ENCODE measurements at places on chromosomes 5 and 9.

GRCh38 chr5:142108432-142109330 is at the start of gene NDFIP1:
NDFIP1 (plus strand) TSS chr5:142108779; CDS start chr5:142108975, 196 bp downstream.
- peak; percentile 74 for DNase-seq

- DNase-seq: no peak
These were observed 43.6 kb downstream of the CDO1 start for GRCh38 chr5:115772731-115773475.

DNA sequence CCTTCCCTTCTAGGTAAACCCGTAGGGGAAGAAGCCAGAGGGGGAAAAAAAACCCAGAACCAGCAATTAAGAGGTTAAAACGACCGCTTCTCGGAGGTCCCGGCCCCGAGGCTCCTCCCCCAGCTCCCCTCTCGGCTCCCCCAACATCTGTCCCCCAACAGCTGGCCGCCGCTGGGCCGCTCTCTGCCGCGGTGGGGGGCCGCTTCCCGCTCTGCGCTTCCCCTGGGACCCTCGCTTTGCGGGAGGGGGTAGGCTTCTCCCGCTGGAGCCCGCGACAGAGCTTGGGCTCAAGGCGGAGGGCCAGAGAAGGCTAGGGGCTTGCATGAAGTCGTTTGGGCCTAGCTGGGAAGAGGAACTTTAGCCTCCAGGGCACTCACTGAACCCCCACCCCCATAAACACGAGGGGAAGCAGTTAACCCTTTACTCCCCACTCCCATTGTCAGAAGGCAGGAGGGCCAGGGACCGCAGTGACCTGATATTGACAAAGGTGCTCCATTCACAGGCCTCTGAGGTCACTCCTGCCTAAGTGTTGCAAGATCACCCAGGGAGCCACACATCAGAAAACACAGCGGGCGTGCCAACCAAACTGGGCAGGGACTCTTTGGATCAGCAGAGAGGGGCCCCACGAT is 7.5 kb downstream of the LHX6 start:
- no peak for DNase-seq

DNA sequence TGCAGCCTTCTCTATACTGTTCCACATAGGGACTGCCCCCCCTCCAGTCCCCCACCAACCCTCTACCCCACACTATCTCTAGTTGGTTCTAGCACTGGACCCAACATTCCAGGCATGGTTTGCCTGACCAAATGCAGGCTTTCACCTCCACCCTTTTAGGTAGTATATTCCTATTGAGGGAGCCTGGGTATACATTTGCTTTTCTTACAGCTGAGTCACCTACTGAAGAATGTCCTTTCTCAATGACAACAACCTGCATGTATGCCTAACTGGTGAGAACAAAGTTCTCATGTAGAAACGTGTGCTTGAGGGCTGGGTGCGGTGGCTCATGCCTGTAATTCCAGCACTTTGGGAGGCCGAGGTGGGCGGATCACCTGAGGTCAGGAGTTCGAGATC is 8.2 kb downstream of the TNIP1 start:
- DNase-seq: no peak

DNA sequence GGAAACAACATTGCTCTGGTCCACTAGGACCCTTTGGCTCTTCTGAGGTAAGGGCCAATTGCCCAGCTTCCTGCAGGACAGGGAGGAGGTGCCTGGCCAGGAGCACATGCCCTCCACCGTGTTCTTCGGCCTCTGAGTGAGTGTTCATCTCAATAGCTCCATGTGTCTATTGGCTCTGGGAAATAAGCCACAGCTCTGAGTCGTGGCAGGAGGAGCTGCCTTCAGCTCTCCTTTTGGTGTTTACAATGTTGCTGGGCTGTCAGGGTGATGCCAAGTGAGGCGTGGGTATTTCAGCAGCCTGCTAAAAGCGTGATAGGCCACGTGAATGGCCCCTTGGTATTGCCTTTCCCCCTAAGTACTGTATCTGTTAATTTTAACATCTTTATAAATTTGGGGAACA is 26.6 kb downstream of the GADD45G start:
- no peak for DNase-seq

GRCh38 chr5:170625221-170626165 is 121.7 kb downstream of the KCNIP1 start:
- DNase-seq: no peak

DNA sequence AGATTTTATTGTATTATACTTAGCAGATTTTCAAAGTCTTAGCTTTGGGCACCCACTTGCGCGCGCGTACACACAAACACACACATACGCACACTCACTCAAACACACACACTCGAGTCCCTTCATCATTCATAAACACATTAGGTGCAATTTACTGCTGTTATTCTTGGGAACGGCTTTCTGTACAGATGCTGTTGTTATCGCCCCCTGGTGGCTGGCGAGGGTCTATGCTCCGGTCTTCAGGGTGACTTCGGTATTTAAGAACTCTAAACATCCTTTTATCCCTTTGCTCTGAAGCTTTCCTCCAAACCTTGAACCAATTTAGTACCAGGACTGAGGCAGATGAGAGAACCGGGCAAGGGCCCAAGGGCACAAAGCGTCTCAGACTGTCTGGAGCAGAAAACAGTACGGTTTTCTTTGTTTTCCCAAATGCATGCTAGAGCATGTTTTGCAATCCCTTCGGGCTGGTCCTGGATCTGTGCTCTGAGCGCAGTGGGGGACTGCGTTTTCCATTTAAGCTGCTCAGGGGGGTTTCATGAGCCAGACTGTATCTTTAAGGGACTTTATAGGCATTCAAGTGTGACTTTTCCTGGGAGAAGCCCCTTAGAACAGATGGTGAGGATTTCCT is 1.7 kb upstream of the SLIT3 start:
- peak; percentile 43 for DNase-seq

- peak; percentile 27 for DNase-seq
These were observed 69.3 kb downstream of the HSD17B3 start for GRCh38 chr9:96232539-96233241.

- DNase-seq: peak; percentile 52
These were observed 54.9 kb downstream of the COL15A1 start for GRCh38 chr9:98998441-98999151.

DNA sequence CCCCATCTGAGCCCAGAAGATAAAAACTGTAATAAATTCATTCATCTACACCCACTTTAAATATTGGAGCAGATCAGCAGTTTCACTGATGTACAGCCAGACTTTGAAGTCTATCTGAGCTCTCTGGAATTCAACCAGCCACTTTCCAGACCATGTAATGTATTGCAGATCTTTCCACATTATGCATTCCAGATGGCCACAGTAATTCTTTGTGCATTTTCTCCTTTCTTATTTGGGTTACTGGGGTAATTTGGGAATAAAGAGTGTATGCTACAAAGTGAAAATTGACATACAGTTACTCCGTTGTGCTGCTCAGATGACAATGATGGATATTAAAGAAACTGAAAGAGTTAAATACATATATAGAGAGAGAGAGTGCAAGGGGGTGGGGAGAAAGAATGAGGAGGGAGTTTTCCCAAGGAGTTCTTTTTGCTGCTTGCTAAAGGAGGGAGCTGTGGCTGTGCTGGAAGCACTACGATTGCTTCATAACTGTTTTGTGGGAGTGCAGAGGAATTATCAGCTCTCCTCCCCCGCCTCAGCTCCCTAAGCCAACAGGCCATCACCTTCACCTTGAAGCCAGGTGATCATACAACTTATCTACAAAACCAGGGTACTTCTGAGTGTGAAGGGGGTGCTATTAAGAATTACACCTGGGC is 152.8 kb downstream of the GAS1 start:
- no peak for DNase-seq

DNA sequence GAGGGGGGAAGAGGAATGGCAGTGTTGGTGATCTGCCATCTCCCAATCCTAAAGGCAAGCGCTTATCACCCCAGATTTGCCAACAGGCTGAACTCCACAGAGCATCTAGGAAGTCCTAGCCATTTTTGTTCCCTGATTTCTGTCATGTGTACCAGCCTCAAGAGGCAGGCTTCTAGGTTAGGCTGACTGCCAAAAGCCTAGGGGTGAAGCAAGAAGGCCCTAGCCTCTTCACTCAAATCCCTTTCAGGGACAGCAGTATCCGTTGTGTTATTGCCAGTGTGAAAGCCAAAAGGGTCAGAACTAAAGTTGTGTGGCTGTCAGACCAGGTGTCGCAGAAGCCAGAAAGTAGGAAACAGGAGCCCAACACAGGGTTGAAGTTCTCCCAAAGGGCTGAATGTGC is 14.7 kb downstream of the IGIP start:
- no peak for DNase-seq

DNA sequence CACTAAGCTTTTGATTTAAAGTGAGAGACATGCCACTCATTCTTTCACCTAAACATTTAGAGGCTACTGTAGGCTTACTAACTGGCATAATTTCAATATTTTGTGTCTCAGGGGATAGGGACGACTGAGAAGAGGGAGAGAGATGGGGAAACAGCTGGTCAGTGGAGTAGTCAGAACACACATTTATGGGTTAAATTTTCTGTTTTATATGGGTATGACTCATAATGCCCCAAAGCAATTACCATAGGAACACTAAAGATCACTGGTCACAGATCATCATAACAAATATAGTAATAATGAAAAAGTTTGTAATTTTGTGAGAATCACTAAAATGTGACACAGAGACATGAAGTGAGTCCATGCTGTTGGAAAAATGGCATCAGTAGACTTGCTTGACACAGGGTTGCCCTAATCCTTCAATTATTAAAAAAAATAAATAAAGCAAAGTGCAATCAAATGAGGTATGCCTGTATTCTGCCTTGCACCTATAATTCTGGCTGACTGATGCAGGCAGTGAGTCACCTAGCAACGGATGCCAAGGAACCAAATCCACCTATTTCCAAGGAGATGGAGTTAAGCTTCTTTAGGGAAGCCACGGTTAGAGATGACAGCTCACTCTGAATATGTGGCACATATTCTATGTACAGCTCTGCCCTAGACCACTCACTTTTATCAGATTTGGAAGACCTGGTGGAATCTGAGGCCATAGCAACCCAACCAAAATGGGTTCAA is 166.1 kb downstream of the MARCHF11 start:
- DNase-seq: no peak

DNA sequence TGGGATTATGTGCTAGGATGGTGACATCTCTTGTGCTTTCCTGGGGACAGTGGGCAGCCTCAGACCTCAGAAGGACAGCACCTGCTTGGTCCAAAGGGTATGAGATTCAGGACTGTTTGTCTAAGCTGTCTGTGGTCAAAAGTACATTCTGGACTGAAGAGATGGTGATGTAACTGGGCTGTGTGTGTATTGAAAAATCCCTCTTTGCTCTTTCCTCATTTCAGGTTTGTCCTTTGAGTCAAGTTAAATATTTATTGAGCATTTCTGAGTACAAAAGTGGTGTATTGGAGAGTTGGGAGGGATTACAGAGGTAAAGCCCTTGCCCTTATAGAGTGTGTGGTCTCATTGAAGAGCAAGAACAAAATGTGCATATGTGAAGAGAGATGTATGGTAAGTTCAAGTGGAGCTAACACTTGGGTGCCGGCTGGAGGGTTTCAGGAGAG is 46.7 kb downstream of the RCL1 start:
- DNase-seq: no peak

DNA sequence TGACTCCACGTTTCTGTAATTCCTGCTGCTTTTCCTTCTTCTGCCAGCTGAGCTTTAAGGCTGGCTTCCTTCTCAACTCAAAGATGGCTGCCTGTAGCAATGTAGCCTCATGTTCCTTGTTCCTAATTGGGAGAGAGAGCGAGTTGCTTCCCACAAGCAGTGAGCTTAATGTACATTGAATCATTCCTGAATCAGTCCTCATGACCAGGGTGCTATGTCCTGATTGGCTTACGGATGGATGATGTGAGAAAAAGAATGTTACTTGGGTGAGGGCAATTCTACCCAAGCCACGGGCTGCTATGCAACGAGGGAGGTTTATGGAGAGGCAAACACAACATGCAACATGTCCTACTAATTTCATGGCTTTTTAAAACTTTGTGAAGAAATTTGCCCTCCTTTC is 356.2 kb downstream of the RASEF start:
- DNase-seq: no peak

- no peak for DNase-seq
These were observed 35.8 kb upstream of the CDH6 start for GRCh38 chr5:31157720-31158119.

- DNase-seq: no peak
These were observed 99.1 kb downstream of the RAB3C start for GRCh38 chr5:58681943-58682342.

- DNase-seq: no peak
These were observed 22.5 kb upstream of the SHB start for GRCh38 chr9:38091310-38092199.

DNA sequence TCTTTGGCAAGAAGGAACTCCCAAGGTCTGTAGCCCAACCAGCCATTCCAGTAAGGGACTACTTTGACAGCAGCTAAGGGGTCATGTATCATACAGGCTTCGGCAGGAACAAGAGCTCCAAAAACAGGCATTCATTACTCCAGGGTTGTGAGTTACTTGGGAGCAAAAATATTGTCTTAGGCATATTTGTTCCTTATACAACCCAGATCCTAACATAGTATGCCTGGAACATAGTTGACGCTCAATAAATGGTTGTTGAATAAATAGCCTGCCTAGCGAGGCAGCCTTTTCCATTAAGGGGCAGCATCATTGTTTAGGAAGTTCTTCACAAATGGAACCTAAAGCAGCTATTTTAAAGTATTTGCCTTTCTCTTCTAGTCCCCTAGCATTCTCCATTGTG is 35.8 kb upstream of the FER start:
- DNase-seq: no peak

- no peak for DNase-seq
These were observed 185.0 kb upstream of the PRLR start for GRCh38 chr5:35415309-35415708.

DNA sequence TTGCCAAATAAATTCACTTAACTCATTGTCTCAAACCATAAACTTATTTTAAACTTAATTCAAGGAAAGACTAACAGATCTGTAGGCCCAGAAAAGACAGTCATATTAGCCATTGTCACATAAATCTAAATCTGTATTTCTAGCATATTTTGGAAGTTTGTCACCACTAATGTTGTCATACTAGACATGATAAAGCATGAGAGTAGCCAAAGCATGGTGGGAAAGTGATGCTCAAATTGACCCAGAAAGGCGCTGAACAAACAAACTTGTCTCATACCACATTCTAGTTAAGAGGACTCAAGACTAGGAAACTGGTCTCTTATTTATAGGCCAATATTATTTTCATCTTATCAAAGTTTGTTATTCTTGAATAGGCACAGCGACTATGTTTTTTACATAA is 99.4 kb downstream of the VCAN start:
- no peak for DNase-seq

- no peak for DNase-seq
These were observed 10.2 kb downstream of the DCANP1 start for GRCh38 chr5:135436951-135437418.

GRCh38 chr9:135821116-135821515 is 86.2 kb downstream of the CAMSAP1 start:
- DNase-seq: no peak

GRCh38 chr9:89610391-89610925 is 5.6 kb downstream of the GADD45G start:
- DNase-seq: no peak

DNA sequence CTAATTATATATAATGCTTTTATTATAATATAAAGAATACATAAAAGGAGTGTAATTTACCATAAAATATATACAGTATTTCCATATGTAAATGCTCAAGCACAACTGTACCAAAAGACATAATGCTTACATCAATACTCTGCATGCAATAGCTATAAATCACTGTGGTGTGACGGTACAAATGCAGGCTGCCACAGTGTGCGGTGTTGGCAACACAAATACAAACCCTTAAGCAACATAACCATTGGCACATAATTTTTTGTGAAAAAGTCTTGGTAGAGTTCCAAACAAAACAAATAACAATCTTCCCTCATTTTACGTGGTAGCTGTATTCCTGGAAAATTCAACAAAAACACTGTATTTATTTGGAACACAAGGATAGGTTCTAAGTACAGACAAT is 1.9 kb upstream of the SHISAL2B start:
- no peak for DNase-seq

- DNase-seq: no peak
These were observed 470.7 kb downstream of the CDK5RAP2 start for GRCh38 chr9:120109242-120109641.
